ENCODE measurements at places on chromosomes 2 and 18.

DNA sequence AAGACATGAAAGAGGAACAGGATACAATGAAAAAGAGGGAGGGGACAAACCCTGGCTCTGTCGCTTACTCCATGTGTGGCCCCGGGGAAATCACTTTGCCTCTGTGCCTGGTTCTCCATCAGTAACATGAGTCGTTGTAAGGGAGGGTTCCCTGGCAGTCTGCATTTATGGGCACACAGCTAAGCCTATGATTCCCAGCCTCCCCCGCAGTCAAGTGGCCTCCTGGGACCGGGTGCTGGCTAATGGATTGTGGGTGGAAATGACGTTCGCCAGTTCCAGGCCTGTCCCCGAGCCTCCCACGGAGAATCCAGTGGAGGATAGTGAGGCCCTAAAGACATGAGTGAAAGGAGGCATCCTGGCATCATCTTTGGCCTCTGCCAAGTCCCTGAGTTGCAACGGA lies 42.7 kb downstream of the SFXN5 start:
- no peak for DNase-seq
- no peaks in the 10 kb centered on the region for H3K4me1 ChIP-seq
- no peak overlapping the region for H3K27ac ChIP-seq
- H3K4me3 ChIP-seq, result no peak overlapping the region

DNA sequence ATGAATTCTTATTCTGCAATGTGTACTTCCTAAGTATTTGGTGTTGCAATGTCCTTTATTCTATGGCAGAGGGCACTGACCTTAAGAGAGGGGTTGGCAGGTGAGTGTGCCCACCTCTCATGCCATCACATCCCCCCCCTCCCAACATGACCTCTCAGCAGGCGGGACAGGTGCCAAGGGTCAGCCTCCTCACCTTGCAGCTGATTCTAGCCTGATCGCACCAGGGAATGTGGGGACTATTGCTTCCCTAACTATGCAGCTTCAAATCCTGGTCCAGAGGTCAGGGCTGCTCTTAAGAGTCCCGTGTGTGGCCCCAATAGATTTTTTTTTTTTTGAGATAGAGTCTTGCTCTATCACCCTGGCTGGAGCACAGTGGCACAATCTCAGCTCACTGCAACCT lies 9.5 kb downstream of the HJURP start:
- no peaks in the 10 kb centered on the region for H3K4me1 ChIP-seq
- H3K36me3 ChIP-seq, result no peaks in the 10 kb centered on the region
- no peak overlapping the region for H3K4me3 ChIP-seq

- no peak for DNase-seq
- no peak overlapping the region for H3K4me3 ChIP-seq
- H3K4me1 ChIP-seq, result no peaks in the 10 kb centered on the region
- H3K36me3 ChIP-seq, result no peaks in the 10 kb centered on the region
These were observed 48.2 kb upstream of the TMEM200C start for GRCh38 chr18:5943514-5943913.

GRCh38 chr2:148524519-148524919 lies 120.0 kb upstream of the EPC2 start:
- H3K27me3 ChIP-seq, result no peaks in the 10 kb centered on the region
- H3K27ac ChIP-seq, result peak overlapping the region; percentile 97
- peaks cover 95% of the 10 kb centered on the region for H3K4me1 ChIP-seq
